Activated CD4-positive, alpha-beta memory T cell treated with anti-CD3 and anti-CD28 coated beads for 36 hours (primary cell): ENCODE measurements at places on chromosomes 12 and 14. TPM values are rescaled to one million over a fixed set of nuclear protein-coding genes. Genes with fewer than 3 reads are reported as not detected.

- no peak overlapping the region for H3K27ac ChIP-seq
- no peak overlapping the region for H3K4me3 ChIP-seq
- H3K27me3 ChIP-seq, result peaks cover 3% of the 10 kb centered on the region
- peaks cover 4% of the 10 kb centered on the region for H3K4me1 ChIP-seq
These were observed 54.3 kb upstream of the TMCC3 start for GRCh38 chr12:94704452-94705306.

DNA sequence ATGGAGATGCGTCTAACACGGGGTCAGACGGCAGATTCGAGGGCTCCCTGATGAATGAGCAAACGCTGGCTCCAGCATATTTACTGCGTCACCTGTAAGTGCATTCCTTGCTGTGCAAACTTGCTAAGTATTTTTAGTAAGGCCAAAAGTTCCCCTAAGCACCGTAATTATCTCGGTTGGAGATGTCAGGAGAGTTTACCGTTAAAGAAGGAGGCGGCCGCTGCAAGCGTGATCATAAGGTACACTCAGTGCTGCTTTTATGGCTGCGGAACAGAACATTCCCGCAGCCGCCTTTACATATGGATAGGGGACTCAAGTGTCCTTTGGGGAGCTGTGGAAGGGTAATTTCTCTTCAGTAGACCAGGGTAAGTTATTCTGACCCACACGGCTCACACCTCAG lies 175.6 kb downstream of the GLT1D1 start:
- H3K4me3 ChIP-seq, result no peak overlapping the region
- H3K27me3 ChIP-seq, result no peaks in the 10 kb centered on the region
- no peaks in the 10 kb centered on the region for H3K4me1 ChIP-seq
- H3K27ac ChIP-seq, result no peak overlapping the region

- no peak overlapping the region for H3K27ac ChIP-seq
- H3K4me3 ChIP-seq, result no peak overlapping the region
- no peak for DNase-seq
- peaks cover 5% of the 10 kb centered on the region for H3K36me3 ChIP-seq
These were observed 118.0 kb downstream of the KTN1 start for GRCh38 chr14:55698051-55698450.

DNA sequence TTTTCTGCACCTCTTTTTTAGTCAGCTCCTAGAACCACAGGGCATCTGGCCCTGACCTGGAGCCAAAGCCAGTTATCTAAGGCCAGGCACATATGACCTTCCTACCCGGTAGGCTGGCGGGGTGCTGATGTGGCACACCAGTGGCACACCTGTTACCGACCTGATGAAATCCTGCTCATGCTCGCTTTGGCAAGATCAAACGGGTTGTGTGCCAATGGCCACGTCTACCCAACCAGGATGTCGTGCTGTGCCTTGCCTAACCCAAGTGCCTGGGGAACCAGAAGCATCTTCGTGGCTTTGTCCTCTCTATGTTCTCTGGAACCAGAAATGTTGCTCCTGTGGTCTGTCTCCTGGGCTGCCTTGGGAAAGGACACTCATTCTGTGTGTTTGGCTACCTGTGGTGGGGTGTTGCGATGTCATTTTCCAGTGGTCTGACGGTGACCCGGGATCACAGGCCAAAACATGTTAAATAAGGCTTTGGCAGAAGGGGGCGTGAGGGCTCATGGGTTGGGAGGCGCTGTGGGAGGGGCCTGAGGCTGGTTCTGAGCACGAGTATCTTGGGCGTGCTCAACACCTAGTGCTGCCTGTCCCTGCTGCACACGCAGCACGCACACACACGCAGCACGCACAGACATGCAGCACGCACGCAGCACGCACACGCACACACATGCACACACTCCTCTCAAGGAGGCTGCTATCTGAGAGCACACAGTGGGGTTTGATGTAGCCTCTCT lies 27.9 kb downstream of the CCNK start:
- H3K27ac ChIP-seq, result no peak overlapping the region
- H3K4me3 ChIP-seq, result no peak overlapping the region
- DNase-seq, result no peak
- H3K36me3 ChIP-seq, result peaks cover 42% of the 10 kb centered on the region
- H3K4me1 ChIP-seq, result peaks cover 2% of the 10 kb centered on the region

DNA sequence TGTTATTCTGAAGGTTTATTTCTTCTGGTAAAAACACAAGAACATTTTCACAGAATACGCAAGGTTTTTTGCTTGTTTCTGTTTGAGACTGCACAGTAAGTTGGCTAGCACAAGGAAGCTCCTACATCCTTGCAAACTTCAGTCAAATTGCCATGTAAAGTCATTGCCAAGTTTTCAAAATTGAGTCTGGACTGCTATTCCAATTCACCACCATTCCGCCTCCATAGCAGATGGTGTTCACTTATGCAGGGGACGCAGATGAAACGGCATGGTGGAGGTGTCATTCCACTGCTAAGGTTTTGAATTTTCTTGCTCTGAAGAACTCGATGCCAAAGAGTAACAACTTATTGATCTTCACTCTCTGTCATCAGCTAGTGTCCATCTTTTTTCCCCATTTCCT lies 303.9 kb upstream of the SYT1 start:
- no peak overlapping the region for H3K4me3 ChIP-seq
- DNase-seq, result no peak

DNA sequence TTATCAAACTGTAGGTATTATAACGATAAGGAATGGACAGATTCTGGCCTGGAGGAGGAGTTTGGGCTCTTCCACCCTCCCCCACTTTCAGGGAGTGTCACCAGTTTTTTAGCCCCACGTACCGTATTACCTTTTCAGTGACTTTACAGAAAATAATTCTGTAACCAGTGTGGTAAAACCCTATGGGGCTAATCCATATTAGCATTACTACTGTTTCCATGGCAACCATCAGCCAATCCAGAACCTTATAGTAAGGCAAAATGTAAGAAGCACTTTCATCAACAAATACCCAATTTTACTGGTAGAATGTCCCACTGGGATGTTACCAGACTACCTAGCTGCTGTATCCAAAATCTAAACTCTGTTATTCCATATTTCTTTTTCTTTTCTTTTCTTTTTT lies 50.7 kb downstream of the BICDL1 start:
- peaks cover 24% of the 10 kb centered on the region for H3K4me1 ChIP-seq
- H3K4me3 ChIP-seq, result no peak overlapping the region
- H3K36me3 ChIP-seq, result peaks cover 36% of the 10 kb centered on the region
- H3K27me3 ChIP-seq, result no peaks in the 10 kb centered on the region
- H3K27ac ChIP-seq, result no peak overlapping the region

DNA sequence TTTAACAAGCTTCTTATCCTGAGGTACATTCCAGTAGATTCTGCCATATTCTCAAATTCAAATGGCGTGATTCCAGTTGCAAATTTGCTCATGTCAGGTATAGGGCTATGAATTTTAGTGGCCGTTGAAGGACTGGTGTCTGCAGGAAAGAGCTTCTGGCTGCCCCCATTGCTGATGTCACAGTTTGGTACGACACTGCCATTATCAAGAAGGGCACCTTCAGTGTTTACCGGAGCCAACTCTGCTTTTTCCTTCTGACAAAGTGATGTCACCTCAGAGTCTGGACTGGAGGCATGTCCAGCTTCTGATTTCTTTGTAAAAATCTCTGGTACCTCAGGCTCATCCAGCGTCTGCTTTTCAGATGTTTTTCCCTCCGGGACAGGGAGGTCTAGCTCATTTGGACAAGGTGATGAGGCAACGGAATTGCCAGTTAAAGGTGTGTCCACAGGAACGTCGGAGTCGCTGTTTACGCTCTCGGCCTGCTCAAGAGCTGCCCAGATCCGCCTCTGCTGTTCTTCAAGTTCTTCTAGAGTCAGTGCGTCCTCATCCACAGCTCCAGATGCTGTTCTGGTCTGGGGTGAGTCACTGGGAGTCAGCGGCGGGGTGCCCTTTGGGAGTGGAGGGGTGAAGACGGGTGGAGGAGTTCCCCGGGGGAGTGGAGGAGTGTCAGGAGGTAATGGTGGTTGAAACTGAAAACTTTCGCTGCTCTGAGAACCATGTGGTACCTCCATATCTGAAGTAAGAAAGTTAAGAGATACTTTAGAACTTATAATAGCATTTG lies 27.0 kb downstream of the ZCCHC8 start:
- peaks cover 43% of the 10 kb centered on the region for H3K36me3 ChIP-seq
- peak overlapping the region; percentile 3 for H3K27ac ChIP-seq
- DNase-seq, result peak; percentile 77

DNA sequence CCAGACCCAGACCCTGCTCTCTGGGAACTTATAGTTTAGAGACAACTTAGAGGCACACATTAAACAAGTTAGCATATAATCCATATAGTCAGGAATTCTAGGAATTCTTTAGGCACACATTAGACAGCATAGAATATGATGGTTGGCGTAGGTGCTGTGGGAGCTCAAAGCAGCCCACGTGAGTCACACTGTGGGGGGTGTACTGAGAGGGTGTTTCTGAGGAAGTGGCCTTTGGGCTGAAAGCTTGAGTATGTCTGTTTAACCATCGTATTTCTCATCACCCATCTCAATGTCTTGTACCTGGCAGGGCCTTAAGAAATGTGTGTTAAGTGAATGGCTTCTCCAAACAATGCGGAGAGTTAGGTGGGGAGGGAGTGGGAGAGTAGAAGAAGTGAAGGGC lies 67.2 kb downstream of the TMEM30B start:
- H3K36me3 ChIP-seq, result no peaks in the 10 kb centered on the region
- H3K4me1 ChIP-seq, result no peaks in the 10 kb centered on the region
- peaks cover 16% of the 10 kb centered on the region for H3K27me3 ChIP-seq
- H3K4me3 ChIP-seq, result no peak overlapping the region
- no peak for DNase-seq

DNA sequence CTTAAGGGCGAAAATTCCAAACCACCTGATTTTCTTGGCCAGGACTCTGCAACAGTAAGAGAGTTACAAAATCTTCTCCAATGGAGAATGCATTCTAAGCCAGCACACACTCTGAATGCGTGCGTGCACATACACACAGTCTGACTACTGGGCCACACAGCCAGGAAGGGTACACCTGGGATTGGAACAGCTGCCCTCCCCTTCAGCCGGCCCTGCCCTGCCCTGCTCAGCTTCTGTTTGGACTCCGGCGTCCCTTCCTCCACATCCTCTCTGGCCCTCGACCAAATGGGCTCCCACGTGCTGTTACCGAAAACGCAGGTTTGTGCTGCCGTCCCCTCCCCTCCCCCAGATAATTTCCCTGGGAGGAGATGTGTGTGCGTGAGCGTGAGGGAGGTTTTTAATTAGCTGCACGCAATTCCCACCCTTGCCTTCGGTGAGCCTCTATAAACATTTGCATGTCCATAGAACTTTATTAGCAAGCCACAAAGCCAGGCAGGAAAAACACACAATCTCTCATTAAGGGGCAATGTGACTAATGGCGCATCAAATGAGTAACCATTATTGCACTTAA lies 43.0 kb downstream of the CCNK start:
- H3K27ac ChIP-seq, result no peak overlapping the region
- H3K4me1 ChIP-seq, result peaks cover 15% of the 10 kb centered on the region
- no peaks in the 10 kb centered on the region for H3K36me3 ChIP-seq
- no peak overlapping the region for H3K4me3 ChIP-seq

DNA sequence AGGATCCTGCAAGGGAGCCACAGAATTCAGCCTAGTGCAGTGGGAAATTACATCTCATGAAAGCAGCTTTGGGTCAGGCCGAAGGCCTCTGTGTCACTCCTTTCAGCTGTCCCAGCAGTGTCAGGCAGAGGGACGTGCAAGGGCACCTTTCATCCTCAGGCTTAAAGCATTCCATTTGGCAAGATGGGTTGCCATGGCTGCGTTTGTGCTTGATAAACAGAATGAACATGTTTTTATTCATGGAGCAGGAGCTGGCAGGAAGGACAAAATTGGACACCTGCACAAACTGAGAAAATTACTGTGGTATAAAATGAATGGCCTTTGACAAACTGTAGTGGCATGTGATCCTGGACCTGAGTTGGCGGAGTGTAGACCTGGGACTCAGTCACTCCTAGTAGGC lies 29.4 kb downstream of the ACAD10 start:
- no peak overlapping the region for H3K4me3 ChIP-seq
- H3K4me1 ChIP-seq, result no peaks in the 10 kb centered on the region
- no peak overlapping the region for H3K27ac ChIP-seq
- no peak for DNase-seq
- peaks cover 19% of the 10 kb centered on the region for H3K36me3 ChIP-seq

DNA sequence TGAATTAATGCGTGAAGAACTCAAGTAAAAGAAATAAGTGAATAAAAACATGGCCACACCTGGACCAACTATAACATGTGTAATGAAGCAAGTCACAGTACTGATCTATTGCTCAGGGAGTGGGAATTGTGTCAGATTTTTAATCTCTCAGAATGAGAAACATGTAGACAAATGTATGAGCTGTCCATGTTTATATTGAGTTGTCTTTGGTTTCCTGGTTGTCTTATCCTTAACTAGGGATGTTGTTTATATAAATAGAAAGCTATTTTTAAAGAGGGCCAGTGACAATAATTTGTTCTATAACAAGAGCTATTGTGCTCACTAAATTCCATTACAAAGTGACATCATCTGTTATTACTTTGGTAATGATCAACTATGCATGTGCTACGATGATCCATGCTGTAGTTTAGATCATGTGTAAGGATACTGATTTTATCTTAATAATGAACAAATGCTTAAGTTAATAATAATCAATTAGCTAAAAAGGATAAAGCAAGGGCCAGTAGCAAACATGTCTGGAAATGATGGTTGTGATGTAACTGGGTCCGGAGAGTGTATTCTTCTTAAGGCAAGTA lies 91.3 kb upstream of the RTL1 start:
- no peaks in the 10 kb centered on the region for H3K4me1 ChIP-seq
- no peaks in the 10 kb centered on the region for H3K36me3 ChIP-seq
- no peak overlapping the region for H3K4me3 ChIP-seq
- peaks cover 8% of the 10 kb centered on the region for H3K27me3 ChIP-seq
- no peak for DNase-seq
- H3K27ac ChIP-seq, result no peak overlapping the region

GRCh38 chr14:37018571-37019240 lies 153.7 kb downstream of the SLC25A21 start:
- H3K4me3 ChIP-seq, result no peak overlapping the region
- no peaks in the 10 kb centered on the region for H3K27me3 ChIP-seq
- no peak overlapping the region for H3K27ac ChIP-seq
- H3K36me3 ChIP-seq, result no peaks in the 10 kb centered on the region
- no peak for DNase-seq
- no peaks in the 10 kb centered on the region for H3K4me1 ChIP-seq

DNA sequence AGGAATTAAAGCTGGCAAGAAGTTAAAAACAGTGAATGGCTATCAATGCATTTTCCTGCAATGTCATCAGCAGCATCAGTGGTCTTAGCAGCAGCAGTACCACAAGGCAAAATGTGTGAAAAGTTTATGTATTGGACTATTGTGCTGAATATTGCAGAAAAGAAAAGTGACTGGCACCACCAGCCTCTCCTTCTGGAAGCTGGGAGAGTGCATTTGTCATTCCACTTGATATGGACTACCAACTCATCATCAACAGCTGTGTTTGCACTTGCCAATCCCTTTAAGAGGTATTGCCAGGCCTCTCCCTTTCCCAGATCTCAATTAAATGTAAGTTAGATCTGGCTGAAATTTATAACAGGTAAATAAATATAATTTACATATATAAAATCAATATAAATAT lies 151.0 kb upstream of the GZMB start:
- H3K36me3 ChIP-seq, result no peaks in the 10 kb centered on the region
- no peaks in the 10 kb centered on the region for H3K4me1 ChIP-seq
- peaks cover 3% of the 10 kb centered on the region for H3K27me3 ChIP-seq
- H3K4me3 ChIP-seq, result no peak overlapping the region

- DNase-seq, result no peak
- H3K36me3 ChIP-seq, result no peaks in the 10 kb centered on the region
- no peak overlapping the region for H3K27ac ChIP-seq
- peaks cover 3% of the 10 kb centered on the region for H3K4me1 ChIP-seq
These were observed 8.6 kb upstream of the PLXNC1 start for GRCh38 chr12:94139816-94140215.

The OASL gene
- 21.9 TPM for total RNA-seq

The PLBD1 gene
- not detected for total RNA-seq
